ENCODE measurements at places on chromosomes 12 and 14. TPM values are rescaled to one million over a fixed set of nuclear protein-coding genes. Genes with fewer than 3 reads are reported as not detected.

Gene TMEM52B
- total RNA-seq = not detected

Gene BHLHE41
- total RNA-seq = 8.6 TPM

Gene SENP1
- total RNA-seq = 30.0 TPM

Gene ESR2
- total RNA-seq = 0.88 TPM

Gene ST8SIA1
- total RNA-seq = 20.5 TPM

Gene ZNF664
- 108 TPM for total RNA-seq

Gene INSM2
- total RNA-seq = 24.3 TPM

Gene ARPC3
- 195 TPM for total RNA-seq

Gene NELL2
- total RNA-seq = 195 TPM

Gene LRCOL1
- total RNA-seq = 0.66 TPM

Gene NTF3
- 3.3 TPM for total RNA-seq

Gene CCDC175
- 8.6 TPM for total RNA-seq

Data from camera-type eye (tissue), 1 donor.